ENCODE measurements at places on chromosomes 5 and 9. TPM values are rescaled to one million over a fixed set of nuclear protein-coding genes. Genes with fewer than 3 reads are reported as not detected.

The NAA35 gene
- 12.2 TPM for total RNA-seq

The OTP gene
- total RNA-seq = not detected

DNA sequence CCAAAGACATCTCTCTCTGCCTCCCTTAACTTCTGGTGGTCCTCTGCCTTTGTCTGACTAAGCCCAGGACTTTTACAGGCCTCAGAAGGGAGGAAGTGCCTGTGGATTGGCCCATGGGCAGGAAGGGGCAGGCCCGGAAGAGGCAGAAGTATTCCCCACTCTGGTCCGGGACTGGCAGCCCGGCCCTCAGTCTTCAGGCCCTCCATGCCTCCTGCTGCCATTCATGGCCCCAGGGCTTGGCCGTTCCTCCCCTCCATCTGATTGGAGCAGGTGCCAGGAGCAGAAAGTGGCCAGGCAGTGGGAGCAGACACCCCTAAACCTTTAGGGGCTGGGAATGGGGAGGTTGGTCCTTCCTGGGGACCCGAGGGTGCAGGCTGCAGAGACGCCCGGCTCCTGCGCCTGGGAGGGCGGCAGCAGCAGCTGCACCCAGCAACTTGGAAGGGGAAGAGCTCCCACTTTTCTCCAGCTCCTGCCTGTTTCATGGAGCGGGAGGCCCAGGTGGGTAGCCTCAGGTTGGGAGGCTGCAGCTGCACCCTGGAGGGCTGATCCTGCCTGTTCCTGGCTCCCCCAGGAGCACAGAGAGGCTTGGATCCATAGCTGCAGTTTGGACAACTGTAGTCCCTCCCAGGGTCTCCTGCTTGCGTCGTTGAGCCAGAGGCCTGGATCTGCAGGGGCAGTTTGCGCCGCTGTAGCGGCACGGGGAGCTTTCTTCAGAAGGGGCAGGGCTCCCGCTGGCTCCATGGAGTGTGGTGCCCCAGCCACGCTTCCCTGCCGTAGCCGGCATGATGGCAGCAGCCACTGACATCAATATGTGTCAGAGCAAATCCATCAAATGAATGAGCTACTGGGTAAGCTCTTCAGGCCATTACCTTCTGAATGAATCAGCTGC lies 661.5 kb upstream of the NUDT12 start:
- no peak overlapping the region for H3K27ac ChIP-seq
- no peak overlapping the region for H3K4me3 ChIP-seq
- no peaks in the 10 kb centered on the region for H3K4me1 ChIP-seq
- DNase-seq = no peak
- no peaks in the 10 kb centered on the region for H3K36me3 ChIP-seq
- H3K27me3 ChIP-seq = no peaks in the 10 kb centered on the region

GRCh38 chr9:113511856-113512761 lies 48.6 kb downstream of the RGS3 start:
- peaks cover 14% of the 10 kb centered on the region for H3K36me3 ChIP-seq
- H3K27me3 ChIP-seq = no peaks in the 10 kb centered on the region
- H3K4me1 ChIP-seq = no peaks in the 10 kb centered on the region
- H3K27ac ChIP-seq = no peak overlapping the region

DNA sequence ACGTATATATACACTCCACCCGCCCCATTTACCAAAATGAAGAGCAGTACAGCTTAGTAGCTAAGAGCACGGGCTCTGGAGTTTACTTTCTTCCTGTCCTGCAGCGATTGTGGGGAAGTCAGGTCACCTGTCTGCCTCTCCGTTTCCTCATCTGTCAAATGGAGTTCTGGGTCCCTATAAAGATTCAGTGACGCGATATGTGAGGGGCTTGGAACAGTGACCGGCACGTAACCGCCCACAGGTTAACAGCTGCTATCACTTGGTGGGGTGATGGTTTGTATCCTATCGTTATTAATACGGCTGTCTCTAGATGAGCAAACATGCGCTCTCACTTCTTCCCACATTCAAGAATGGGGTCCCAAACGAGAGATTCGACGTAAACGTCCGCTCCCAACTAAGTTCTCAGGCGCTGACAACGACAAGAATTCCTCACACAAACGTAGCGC lies 426 bp downstream of the FAM114A2 start:
- peak overlapping the region; percentile 99 for H3K4me3 ChIP-seq
- H3K27ac ChIP-seq = peak overlapping the region; percentile 61
- peaks cover 14% of the 10 kb centered on the region for H3K4me1 ChIP-seq
- H3K27me3 ChIP-seq = no peaks in the 10 kb centered on the region
- DNase-seq = peak; percentile 24

The C9 gene
- not detected for total RNA-seq

DNA sequence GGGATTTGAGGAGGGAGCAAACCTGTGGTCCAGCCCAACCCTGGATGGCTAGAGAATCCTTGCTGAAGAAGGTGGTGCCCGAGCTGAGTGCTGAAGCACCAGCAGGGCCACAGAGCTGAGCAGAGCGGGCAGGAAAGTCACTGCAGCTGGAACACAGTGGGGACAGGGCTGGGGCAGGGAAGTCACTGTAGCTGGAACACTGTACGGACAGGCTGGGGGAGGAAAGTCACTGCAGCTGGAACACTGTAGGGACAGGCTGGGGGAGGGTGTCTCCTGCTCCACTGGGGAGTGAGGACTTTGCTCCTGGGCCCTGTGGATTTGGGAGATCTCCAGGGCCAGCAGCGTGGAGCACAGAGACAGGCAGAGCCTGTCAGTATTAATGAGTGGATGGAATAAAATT lies 9.0 kb upstream of the SUSD3 start:
- no peak overlapping the region for H3K4me3 ChIP-seq
- H3K36me3 ChIP-seq = no peaks in the 10 kb centered on the region
- H3K27me3 ChIP-seq = no peaks in the 10 kb centered on the region

GRCh38 chr5:57734296-57734695 lies 251.7 kb upstream of the ACTBL2 start:
- peaks cover 41% of the 10 kb centered on the region for H3K4me1 ChIP-seq
- H3K36me3 ChIP-seq = no peaks in the 10 kb centered on the region
- peak overlapping the region; percentile 92 for H3K27ac ChIP-seq
- no peaks in the 10 kb centered on the region for H3K27me3 ChIP-seq
- no peak overlapping the region for H3K4me3 ChIP-seq

DNA sequence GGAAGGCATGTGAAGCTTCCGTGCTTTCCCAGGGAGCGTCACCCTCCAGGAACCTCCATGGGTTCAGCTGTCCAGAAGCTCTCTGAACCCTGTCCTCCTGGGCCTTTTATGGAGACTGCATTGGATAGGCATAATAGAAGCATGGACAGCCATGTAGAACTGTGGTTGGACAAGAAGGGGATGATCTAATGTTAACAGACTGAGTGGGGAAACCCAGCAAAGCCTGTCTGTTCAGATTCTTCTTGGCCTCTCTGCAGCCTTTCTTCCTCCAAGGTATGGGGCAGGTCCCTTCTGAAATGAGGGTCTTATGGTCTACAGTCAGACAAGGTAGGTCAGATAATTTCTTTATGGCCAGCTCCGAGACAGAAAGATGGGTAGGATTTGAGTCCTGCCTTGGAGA lies 59.1 kb upstream of the CTNNA1 start:
- H3K27ac ChIP-seq = no peak overlapping the region
- no peaks in the 10 kb centered on the region for H3K27me3 ChIP-seq
- no peak for DNase-seq
- no peaks in the 10 kb centered on the region for H3K36me3 ChIP-seq
- H3K4me3 ChIP-seq = no peak overlapping the region

The FOXD4L4 gene
- total RNA-seq = not detected

DNA sequence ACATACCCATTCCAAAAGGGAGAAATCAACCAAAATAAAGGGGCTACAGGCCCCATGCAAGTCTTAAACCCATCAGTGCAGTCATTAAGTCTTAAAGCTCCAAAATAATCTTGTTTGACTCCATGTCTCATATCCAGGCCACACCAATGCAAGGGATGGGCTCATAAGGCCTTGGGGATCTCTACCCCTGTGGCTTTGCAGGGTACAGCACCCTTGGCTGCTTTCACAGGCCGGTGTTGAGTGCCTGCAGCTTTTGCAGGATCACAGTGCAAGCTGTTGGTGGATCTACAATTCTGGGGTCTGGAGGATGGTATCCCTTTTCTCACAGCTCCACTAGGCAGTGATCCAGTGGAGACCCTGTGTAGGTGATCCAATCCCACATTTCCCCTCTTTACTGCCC lies 5.0 kb upstream of the SPINK14 start:
- H3K4me1 ChIP-seq = peaks cover 9% of the 10 kb centered on the region
- no peak for DNase-seq
- no peaks in the 10 kb centered on the region for H3K36me3 ChIP-seq
- H3K27me3 ChIP-seq = no peaks in the 10 kb centered on the region
- H3K4me3 ChIP-seq = no peak overlapping the region
- H3K27ac ChIP-seq = no peak overlapping the region

- DNase-seq = no peak
- H3K36me3 ChIP-seq = no peaks in the 10 kb centered on the region
- H3K4me1 ChIP-seq = no peaks in the 10 kb centered on the region
- H3K27ac ChIP-seq = no peak overlapping the region
- H3K4me3 ChIP-seq = no peak overlapping the region
Measured at GRCh38 chr9:138075496-138075895, 197.9 kb downstream of the CACNA1B start.

The PCDHGA9 gene
- 1.9 TPM for total RNA-seq

The NR2F1 gene
- 88.4 TPM for total RNA-seq

DNA sequence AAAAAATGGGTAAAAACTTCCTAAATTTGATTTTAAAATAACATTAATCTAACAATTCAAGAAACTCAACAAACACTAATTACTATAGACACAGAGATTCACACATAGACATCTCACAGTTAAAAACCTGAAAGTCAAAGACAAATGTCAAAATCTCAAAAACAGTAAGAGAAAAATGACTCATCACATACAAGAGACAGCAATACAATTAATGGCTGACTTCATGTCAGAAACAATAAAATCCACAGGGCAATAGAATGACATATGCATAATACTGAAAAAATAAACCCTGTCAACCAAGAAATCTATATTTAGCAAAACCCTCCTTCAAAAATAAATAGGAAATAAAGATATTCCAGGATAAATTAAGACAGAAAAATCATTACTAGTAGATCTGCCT lies 200.4 kb downstream of the CEMIP2 start:
- peaks cover 3% of the 10 kb centered on the region for H3K27me3 ChIP-seq
- H3K4me1 ChIP-seq = peaks cover 7% of the 10 kb centered on the region
- H3K36me3 ChIP-seq = no peaks in the 10 kb centered on the region
- no peak for DNase-seq

The LCNL1 gene
- total RNA-seq = not detected

The GAPVD1 gene
- total RNA-seq = 29.7 TPM

The ANKRD33B gene
- total RNA-seq = 14.9 TPM

- no peaks in the 10 kb centered on the region for H3K4me1 ChIP-seq
- DNase-seq = no peak
- no peak overlapping the region for H3K4me3 ChIP-seq
- no peaks in the 10 kb centered on the region for H3K27me3 ChIP-seq
Measured at GRCh38 chr5:134568337-134568700, 42.8 kb downstream of the JADE2 start.

The ADAMTS19 gene
- not detected for total RNA-seq

The NPDC1 gene
- 33.3 TPM for total RNA-seq

The MRPS30 gene
- total RNA-seq = 139 TPM

The CAMK4 gene
- 0.55 TPM for total RNA-seq

GRCh38 chr9:1460143-1460769 lies 410.1 kb downstream of the DMRT2 start:
- peak; percentile 47 for DNase-seq
- H3K4me1 ChIP-seq = peaks cover 19% of the 10 kb centered on the region
- H3K27ac ChIP-seq = no peak overlapping the region
- H3K36me3 ChIP-seq = no peaks in the 10 kb centered on the region

GRCh38 chr5:138461343-138462125 lies 3.7 kb upstream of the EGR1 start:
- no peak overlapping the region for H3K4me3 ChIP-seq
- no peak overlapping the region for H3K27ac ChIP-seq
- peaks cover 5% of the 10 kb centered on the region for H3K4me1 ChIP-seq
- peaks cover 11% of the 10 kb centered on the region for H3K27me3 ChIP-seq
- H3K36me3 ChIP-seq = no peaks in the 10 kb centered on the region

GRCh38 chr9:106432631-106433030 lies 430.3 kb upstream of the ZNF462 start:
- no peaks in the 10 kb centered on the region for H3K27me3 ChIP-seq
- no peak overlapping the region for H3K4me3 ChIP-seq
- H3K4me1 ChIP-seq = peaks cover 19% of the 10 kb centered on the region
- peak; percentile 78 for DNase-seq
- peak overlapping the region; percentile 59 for H3K27ac ChIP-seq
- H3K36me3 ChIP-seq = no peaks in the 10 kb centered on the region

Data from PC-3 (cell line).